Activated naive CD4-positive, alpha-beta T cell (primary cell): ENCODE measurements at places on chromosomes 4 and X.

DNA sequence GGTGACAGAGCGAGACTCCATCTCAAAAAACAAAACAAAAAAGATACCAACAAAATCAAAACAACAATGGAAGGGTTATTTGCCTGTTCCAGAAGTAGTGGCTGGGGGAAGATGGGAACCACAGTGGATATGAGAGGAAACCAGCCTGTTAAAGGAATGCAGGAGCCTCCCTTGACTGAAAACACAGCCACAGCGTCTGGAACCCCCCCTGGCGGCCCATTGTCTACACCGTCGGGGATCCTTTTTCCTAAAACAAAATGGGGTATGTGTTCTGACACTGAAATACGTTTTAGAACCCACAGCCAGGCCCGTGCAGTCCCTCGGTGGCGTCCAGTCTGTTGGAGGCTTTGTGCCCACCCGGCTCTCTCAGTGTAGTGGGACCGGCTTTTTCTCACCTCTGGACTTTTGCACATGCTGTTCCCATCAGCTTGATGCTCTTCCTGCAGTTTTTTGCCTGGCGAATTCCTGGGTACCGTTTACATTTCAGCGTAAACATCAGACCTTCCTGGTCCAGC is 19.6 kb downstream of the PIGG start:
- DNase-seq, result no peak

DNA sequence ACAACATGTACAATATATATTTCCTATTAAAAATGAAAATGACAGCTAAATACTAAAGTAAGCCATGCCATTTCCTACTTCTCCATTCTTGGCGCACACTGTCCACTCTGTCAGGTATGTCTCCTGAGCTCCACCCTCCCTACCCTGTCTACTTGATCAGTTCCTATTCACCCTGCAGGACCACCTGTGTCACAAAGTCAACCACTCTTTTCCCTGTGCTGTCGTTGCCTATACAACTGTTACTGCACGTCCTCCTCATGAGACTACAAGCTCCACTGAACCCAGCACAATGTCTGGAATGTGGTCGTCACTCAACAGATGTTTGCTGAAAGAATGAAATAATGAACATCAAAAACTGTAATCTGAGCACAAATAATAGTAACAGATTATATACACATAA is 54.9 kb downstream of the SLC9A7 start:
- no peak for DNase-seq

GRCh38 chr4:28075401-28075956 is 1214.8 kb downstream of the STIM2 start:
- no peak for DNase-seq

GRCh38 chr4:122688529-122689140 is 43.9 kb upstream of the BBS12 start:
- DNase-seq, result no peak

- DNase-seq, result no peak
Measured at GRCh38 chr4:77145842-77146185, 11.2 kb upstream of the CCNG2 start.

DNA sequence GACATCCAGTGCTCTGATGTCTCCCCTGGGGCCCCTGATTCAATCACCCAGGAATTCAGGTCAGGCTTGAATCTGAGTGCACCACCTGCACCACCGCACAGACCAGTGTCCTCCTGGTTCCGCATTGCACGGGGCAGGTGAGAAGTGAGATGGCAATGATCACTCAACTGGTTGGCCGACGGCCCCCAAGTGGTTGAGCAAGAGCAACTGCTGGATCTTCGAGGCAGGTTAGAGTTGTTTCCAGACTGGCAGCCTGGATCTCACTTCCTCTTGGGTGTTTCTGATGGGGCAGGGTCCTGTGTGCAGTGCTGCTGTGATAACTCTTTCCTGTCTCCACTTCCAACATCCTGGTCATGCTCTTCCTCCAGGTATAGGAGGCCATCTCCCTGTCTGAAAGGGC is 50.4 kb downstream of the C4orf50 start:
- no peak for DNase-seq

GRCh38 chr4:82578935-82579334 is 17.1 kb upstream of the TMEM150C start:
- DNase-seq, result no peak
